Omental fat pad (tissue), 4 donors: ENCODE measurements at places on chromosomes 13 and 19.

DNA sequence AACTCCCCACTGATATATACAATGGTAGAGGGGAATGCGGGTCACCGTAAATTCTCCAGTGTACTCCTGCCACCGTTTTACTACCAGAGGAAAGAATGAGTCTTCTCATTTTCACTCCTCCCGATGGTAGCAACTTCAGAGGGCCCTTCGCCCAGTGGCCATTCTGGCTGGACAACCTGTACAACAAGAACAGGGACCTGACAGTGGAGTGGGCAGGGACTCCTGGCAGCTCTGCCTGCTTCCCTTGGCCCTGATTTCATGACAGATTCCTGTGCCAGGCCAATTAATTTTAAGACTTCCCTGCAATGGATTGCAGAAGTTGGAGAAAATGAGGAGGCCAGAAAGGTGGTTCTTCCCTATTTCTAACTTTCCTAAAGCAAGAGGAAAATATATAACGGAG lies 148.9 kb downstream of the GPC6 start:
- no peak for DNase-seq

DNA sequence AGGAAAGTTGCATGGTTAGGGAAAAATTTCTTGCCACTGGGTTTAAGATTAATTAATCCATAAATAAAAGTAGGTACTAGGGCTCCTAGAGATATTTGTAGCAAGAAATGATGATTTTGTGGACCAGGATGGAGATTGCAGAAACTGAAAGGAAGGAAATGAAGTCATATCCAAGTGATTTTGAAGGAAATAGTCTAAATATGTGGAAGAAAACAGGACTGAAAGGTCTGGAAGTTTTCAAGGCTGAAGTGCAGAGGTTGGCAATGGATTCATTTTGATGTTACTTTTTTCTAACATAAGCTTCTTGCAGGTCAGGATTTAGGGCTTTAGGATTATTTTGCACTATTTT lies 52.8 kb downstream of the SOX21 start:
- DNase-seq, result no peak

DNA sequence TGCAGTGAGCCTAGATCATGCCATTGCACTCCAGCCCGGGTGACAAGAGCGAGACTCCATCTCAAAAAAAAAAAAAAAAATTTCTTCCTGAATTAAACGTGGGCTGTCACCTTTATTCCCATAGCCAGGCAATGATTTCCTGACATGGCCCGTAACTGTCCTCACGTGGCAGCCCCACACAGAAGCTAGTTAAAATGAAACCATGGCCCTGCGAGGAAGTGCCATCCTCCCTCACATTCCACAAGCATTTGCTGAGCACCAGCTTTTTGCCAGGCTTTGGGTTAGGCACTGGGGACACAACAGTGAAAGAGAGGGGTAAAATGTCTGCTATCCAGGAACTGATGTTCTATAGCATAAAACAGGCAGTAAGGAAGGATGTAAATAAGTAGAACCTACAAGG lies 13.2 kb upstream of the FBXO27 start:
- no peak for DNase-seq

GRCh38 chr19:56112313-56112709 lies 8.8 kb downstream of the ZNF787 start:
- no peak for DNase-seq

GRCh38 chr13:24307211-24308067 lies 1.9 kb upstream of the C1QTNF9 start:
- DNase-seq, result no peak

DNA sequence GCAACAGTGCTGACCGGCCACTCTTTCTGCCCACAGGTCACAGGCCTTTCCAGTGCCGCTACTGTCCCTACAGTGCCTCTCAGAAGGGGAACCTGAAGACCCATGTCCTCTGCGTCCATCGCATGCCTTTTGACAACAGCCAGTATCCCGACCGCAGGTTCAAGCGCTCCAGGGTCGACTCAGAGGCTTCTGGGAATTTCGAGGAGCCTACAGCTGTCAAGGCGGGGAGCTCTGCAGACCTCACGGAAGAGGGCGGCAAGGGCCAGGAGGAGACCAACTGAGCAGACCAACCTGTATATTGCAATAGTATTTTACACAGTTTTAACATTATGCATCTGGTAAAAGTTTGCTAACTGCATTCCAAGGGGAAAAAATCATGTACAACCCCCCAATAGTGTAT lies 338.5 kb downstream of the ZNF536 start:
- DNase-seq, result no peak

- DNase-seq, result no peak
These were observed 93.4 kb upstream of the TSC22D1 start for GRCh38 chr13:44669534-44669933.

DNA sequence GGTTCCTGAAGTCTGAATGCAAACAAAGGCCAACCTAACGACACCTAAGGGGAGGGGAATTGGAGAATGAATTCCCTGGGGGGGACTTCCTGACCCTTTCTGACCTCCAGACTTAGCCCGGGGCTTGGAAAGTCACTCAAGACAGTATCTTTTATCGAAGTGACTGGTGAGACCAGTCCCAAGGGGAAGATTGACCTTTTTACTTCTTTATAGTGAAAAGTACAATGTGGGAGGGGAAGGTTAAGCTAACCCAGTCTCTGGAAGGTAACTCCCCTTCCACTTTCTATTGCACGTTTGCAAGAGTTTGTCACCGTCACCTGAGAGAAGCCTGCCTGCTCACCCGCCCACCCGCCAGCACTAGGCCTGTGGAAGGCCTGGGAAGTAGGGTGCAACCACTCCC lies 111.9 kb downstream of the EFNB2 start:
- DNase-seq, result no peak

DNA sequence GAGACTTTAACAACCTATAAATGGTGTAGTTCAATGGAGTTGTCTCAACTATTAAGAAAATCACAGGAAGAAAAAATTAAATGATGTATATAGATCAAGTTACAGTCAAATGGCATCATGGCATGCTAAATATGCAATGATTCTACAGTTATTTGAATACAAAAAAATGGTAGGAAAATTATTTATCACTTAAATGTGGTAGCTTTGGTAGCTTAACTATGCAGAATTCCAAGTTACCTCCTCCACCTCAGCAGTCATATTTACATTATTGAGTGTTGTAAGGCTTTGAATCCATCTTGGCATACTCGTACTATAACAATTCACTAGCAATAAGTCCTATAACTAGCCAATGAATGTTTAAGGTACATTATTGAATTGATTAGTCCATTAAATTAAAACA lies 36.8 kb downstream of the CAB39L start:
- DNase-seq, result no peak

DNA sequence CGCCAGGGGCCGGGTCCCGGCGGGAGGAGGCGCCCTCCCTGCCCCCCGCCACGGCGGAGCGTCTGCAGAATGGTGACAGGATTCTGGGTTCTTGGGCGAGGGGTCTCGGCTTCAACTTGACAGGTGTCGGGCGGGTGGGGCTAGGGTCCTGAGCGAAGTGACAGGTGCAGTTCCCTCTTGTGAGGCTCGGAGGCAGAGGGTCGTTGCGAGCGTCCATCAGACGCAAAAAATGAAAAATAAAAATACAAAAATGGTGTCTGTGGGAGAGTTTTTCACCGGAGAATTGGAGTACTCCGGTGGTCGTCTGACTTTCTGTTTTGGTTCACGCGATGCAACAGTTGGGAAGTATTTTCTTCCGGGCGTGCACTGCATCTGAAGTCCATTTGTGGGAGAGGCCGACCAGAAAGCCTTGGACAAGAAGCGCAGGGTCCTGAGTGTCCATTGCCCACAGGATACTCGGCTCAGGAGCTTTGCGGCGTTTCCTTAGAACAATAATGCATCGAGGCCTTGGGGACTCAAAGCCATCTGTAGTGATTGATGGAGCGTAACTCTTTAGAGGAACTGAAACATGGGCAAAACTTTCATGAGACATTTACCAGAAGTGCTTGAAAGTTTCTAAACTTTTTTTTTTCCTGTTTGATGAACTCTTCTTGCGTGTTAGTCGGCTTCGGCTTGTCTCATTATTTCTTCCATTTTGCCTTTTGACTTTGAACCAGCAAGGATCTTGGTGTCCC lies 759 bp downstream of the RB1 start:
- no peak for DNase-seq

DNA sequence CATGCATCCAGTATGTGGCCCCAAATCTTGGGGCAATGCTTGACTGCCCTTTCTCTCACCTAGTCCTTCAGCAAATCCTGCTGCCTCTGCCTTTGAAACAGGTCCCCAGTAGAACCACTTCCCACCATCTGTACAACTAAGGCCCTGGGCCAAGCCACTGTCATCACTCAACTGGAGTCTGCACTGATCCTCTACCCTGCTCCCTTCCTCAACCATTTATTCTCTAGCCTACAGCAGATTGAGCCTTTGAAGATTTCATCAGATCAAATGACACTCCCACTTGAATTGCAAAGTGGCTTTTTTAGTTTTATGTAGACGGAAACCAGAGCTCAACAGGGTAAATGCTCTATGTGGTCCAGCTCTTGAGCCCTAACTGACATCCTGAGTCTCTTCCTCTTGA lies 43.5 kb downstream of the ATP8A2 start:
- DNase-seq, result no peak

DNA sequence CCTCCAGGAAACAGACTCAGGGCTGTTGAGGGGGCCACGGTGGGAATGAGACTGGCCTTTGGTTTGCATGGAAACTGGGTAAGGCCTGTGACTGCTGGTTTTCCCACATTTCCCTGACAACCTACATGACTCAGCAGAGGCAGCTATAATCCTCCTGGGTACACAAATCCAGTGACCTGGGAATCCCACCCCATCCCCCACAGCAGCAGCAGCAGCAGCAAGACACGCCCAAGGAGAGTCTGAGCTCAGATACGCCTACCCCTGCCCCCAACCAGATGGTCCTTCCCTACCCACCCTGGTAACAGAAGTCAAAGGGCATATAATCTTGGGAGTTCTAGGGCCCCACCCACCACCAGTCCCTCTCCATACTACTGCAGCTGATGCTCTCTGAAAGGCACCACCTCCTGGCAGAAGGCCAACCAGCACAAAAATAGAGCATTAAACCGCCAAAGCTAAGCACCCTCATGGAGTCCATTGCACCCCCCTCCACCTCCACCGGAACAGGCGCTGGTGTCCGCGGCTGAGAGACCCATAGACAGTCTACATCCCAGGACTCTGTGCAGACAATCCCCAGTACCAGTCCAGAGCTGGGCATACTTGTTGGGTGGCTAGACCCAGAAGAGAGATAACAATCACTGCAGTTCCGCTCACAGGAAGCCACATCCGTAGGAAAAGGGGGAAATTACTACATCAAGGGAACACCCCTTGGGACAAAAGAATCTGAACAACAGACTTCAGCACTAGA lies 237.2 kb upstream of the SPRY2 start:
- no peak for DNase-seq

- no peak for DNase-seq
These were observed 24.8 kb downstream of the HIF3A start for GRCh38 chr19:46321653-46322052.

- no peak for DNase-seq
These were observed 4.4 kb downstream of the RNF225 start for GRCh38 chr19:58399903-58400302.

DNA sequence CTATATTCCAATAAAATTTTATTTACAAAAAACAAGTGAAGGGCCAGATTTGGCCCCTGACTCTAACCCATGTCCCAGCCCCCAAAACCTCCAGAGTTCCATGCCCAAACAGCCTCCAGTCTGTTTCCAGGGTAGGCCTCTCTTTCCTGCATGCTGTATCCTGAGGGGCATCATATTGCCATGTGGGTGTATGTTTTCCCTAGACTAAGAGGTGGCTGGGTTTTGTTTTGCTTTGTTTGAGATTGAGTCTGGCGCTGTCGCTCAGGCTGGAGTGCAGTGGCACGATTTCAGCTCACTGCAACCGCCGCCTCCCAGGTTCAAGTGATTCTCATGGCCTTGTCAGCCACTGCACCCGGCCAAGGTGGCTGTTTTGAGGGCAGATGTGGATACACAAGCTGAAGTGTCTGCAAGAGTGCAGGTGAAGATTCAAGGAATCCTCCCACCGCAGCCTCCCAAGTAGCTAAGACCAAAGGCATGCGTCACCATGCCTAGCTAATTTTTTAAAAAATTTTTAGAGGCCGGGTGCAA lies 23.6 kb upstream of the LSM14A start:
- DNase-seq, result no peak

DNA sequence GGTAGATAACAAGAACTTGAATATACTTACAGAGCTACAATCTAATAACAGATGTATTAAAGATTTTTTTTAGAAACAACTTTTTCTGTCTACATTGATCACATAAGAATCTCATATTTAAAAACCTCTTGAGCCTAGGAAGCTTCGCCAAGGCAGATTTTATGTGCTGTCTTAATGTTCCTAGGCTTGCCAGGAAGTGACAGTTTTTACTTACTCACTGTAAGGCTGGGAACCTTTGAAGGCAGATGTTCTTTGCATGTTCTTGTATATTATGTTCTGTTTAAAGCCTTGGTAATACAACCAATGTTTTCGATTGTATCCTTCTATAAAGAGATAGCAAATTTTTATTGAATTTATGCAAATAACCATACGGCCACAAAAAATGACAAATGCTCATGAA lies 492.7 kb downstream of the GPC5 start:
- no peak for DNase-seq

- no peak for DNase-seq
These were observed 22.3 kb upstream of the TFDP1 start for GRCh38 chr13:113562085-113562749.

DNA sequence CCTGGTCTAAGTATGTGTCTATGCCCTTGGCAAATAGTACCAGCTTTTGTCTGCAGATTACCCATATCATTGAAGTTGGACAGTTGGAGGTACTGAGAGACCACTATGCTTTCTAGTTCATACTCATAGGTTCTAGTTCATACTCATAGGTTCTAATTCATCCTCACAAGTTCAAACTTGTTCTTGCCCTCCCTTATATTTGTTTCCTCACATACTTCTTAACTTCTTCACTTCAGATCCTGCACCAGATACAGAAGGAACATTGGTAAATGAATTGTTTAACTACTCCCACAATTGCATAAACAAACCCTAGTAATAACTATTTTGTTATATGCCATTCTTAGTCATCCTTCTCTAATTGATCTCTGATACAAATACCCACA lies 172.2 kb downstream of the SLITRK1 start:
- DNase-seq, result no peak

GRCh38 chr13:107296804-107297203 lies 728.9 kb upstream of the ARGLU1 start:
- no peak for DNase-seq

DNA sequence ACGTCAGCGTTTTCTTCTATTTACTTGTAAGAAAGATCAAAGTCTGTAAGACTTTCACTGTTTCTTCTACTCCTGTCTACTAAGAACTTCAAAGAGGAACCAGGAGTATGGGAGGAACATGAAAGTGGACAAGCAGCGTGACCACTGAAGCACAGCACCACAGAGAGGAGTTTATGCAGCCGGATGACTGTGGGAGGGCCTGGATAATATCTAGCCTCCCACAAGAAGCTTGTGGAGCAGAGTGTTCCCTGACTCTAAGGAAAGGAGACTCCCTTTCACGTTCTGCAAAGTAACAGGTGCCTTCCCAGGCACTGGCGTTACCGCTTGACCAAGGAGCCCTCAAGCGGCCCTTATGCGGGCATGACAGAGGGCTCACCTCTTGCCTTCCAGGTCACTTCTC lies 83.6 kb upstream of the PDCD5 start:
- no peak for DNase-seq
